Stimulated activated CD4-positive, alpha-beta T cell treated with anti-CD3 and anti-CD28 coated beads, TNF-alpha, amount 100 ng/mL, for 48 hours (primary cell): ENCODE measurements at places on chromosomes 1 and 21.

DNA sequence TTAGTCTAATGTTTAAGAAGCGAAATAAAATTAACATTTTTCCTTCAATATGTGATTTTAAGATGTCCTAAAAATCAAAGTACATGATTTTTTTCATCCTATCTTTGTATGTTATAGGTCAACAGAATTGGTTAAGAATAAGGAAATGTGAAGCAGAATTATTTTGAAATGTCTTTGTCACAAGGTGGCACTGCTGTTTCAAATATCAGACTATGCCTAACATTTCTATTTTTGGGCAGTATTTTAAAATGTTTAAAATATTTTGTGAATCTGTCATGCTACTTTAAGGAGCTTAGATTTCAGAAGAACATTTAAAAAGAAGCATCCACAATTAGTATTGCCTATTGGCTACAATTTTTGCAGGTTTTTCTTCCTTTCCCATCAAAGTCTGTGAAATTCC lies 38.7 kb downstream of the AMY1C start:
- no peak for DNase-seq

- no peak for DNase-seq
Measured at GRCh38 chr1:218499011-218499691, 154.0 kb downstream of the TGFB2 start.

DNA sequence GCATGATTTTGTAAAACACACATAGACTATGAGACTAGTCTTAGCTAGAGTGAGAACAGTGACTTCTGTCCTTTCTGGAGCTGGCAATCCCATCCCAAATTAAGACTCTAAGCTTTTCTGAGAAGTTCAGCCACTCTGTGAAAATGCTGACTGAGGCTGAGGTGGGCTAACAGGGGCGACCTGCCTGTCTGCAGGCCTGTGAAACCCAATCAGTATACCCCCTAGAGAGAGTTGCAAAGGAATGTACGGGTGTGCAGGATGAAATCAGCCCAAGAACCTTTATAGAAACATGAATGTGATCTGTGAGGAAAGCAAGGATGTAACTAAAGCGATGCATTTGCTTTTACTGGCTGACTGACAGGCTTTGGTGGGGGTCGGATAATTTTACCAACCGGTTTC lies 16.0 kb upstream of the TBX15 start:
- DNase-seq, result no peak

DNA sequence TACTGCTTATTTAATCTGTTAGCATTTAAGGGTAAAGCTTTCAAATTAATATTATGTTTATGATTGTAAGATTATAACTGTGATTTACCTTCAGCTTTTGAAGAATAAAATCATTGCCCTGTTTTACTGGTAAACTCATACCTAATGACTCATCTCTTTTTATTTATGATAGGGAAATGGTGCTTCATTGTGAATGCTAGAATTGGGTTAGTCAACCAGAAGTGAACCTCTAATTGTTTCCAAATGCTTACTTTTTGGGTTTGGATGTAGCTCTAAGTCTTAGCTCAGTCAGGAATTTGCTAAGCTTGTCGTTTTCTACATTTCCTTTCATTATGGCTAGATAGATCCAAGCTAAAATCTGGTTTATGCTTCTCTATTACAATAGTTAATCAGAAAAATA lies 59.4 kb downstream of the SLC30A7 start:
- no peak for DNase-seq

GRCh38 chr1:30706528-30706927 lies 16.9 kb downstream of the MATN1 start:
- DNase-seq, result no peak

DNA sequence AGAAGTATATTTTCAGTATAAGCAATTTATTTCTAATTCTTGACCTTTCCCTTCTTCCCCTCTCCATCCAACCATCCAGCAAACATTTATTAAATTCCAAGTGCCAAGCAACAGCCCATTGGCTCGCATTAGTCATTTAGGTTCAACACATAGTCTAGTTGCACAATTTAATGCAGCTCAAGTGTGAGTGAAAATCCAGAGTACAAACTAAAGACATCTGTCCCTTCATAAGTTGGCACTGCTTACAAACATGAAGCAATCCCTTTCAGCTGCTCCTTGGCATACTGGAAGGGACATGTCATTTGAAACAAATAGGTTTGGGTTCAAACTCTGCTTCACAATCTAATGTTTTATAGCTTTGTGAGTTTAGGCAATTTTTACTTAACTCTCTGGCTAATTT lies 10.7 kb downstream of the CASQ2 start:
- DNase-seq, result no peak

DNA sequence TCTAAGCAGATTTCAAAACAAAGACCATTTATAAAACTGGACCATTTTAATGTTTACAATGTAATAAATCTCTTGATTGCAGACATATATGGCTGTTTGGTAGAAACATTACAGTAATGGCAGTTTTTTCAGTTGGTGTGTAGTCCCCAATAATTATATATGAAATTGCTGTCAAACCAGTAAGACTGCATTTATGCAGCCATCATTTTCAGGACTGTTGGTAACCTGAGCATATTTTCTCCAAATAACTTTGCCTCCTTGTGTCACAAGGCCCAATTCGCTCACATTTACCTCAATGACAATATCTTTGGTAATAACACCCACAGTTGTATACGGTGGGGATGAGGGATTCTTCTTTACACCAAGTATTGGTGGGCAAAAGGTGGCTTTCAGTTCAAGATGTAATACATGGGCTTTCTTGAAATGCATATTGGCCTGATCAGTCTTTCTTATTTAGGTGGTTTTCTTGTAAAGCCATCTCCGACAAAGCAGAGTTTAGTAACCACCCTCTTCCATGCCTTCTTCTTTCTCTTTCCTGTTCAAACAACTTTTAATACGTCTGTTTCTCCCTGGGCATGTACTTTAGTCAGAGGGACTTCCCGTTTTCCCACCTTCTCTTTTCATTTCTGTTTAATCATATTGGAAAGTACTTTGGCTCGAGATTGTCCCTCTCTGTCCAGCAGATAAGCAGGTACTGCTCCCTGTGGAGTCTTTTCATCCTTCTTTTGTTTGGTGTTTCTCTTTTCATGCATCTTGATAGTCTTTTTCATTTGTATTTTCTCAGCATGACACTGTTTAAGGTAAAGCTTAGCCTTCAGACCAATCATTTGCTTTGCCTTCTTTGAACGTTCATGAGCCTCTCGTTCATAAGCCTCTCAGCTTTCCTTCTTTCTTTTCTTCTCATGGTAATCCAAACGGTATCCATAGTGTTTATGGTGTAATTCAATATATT lies 30.4 kb downstream of the ATP2B4 start:
- no peak for DNase-seq

DNA sequence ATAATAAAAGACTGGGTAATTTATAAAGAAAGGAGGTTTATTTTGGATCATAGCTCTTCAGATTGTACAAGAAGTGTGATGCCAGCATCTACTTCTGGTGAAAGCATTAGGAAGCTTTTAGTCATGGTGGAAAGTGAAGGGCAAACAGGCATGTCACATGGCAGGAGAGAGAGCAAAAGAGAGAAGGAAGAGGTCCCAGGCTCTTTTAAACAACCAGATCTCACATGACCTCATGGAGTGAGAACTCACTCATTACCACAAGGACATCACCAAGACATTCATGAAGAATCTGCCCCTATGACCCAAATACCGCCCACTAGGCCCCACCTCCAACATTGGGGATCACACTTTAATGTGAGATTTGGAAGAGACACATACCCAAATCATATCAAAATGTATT lies 10.0 kb downstream of the RPTN start:
- DNase-seq, result no peak

- no peak for DNase-seq
Measured at GRCh38 chr1:182608845-182609610, 4.8 kb upstream of the RGS16 start.

DNA sequence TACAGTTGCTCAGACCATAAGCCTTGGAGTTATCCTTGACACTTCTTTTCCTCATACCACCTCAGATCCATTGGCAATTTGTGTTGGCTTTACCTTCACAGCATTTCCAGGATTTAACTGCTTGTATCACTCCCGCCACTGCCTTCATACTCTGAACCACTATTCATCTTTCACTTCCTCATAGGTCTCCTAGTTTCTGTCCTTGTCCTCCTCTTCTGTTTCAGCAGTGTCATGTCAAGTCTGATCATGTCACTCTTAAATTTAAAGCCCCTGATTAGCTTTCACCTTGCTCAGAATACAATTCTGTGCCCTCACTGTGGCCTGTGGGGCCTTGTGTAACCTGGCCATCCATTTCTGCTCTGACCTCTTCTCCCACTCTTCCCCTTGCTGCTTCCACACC lies 34.7 kb upstream of the C1orf115 start:
- no peak for DNase-seq

GRCh38 chr1:166695115-166695514 lies 144.2 kb upstream of the POGK start:
- DNase-seq, result no peak

DNA sequence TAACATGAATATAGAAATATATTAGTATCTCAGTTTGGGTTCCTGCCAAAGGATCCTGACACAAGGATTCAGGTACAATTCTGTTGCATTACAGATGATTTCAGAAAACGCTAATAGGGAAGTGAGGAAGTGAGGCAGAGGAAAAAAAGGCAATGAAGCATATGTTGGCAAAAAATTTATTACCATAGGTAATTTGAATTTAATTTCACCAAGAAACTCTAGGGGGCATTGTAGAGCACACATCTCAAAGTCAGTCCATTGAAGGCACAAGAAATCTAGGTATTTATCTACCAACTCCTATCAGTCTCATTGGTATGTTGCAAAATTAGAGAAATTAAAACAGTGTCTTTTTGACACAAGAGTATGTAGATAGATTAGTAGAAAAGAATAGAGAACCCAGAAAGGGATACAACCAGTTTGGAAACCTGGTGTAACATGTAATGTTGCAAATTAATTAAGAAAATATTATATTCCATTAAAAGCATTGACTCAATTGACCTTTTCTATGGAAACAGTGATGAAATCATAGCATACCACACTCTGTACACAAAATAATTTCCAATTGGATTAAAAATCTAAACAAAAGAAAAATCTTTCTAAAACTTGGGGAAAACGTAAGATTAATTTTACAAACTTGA lies 104.9 kb upstream of the SNX7 start:
- DNase-seq, result no peak

DNA sequence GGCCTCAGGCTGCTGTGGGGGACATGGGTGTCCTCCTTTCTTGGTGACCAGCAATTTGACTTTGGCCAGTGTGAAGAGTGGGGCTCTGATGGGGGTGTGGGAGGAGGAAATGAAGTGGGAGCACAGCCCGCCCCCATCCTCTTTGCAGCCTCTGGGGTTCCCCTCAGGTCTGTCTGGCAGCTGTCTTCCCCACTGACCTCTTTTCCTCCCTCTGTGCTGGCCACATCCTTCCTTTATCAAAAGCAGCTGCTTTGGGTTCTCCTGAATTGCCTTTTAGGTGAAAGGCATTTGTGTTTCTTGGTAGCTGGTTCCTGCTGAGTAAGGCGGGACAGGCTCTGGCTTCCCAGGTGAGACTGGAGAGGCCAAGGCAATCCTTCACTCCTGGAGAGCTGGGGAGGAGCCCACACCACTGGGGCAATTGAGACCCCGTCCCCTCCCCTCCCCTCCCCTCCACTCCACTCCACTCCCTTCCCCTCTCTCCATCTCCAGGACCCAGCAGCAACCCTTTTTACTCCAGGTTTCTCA lies 24.9 kb downstream of the PCAT6 start:
- DNase-seq, result no peak

DNA sequence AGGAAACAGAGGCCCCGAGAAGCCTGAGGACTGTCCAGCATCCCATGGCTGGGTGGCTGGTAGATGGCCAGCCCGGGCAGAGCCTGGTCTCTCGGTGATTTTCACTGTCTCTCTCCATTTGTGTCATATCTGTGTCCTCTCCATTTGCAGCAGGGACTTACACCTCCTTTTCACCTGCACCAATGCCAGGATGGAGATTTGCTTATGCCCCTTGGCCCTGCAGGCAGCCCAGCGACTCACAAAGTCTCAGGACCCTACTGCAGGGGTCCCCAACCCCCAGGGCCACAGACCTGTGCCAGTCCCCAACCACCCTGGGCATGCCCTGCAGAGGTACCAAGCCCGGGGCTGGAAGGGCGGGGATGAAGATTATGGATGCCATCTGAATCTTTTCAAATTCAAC lies 201.6 kb downstream of the RHOU start:
- no peak for DNase-seq

DNA sequence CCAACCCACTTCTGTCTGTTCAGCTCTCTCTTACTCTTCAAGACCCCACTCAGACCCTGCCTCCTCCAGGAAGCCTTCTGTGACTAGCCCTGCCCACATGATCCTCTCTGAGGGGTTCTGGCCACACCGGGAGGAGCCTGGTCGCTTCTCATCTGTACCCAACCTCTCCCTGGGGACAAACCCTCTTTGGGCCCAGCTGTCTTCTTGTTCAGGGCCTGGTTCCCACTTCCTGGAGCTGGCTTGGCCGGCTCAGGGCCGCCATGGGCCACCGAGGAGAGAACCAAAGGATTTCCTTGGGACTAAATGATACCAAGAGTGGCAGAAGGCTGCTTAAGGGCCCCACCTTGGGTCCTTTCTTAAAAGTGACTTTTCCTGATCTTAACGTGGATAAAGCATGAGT lies 124.7 kb upstream of the ZBTB40 start:
- no peak for DNase-seq

DNA sequence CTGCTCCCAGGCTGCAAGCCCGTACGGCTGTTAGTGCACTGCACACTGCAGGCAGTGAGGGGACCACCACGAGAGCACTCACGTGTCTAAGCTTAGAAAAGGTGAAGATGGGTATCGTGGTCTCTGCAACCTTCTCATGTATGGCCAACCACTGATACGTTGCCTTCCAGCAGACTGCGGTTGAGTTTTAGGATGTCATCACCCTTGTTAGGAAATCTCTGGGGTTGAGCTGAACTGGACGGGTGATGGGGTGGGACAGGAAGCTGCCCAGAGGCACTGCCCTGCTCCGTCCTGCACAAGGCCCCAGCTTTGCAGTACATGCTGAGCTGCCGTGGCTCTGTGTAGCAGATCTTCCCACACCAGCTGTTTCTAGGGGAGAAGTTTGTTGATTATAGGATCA lies 43.3 kb downstream of the FAAP20 start:
- DNase-seq, result no peak

- DNase-seq, result no peak
Measured at GRCh38 chr1:24915816-24916602, 14.1 kb downstream of the RUNX3 start.

- no peak for DNase-seq
Measured at GRCh38 chr1:16625497-16626408, 12.4 kb upstream of the NBPF1 start.

GRCh38 chr21:35309316-35309715 lies 260.2 kb upstream of the RUNX1 start:
- no peak for DNase-seq

GRCh38 chr1:45854724-45855123 lies 51.3 kb downstream of the MAST2 start:
- no peak for DNase-seq
